ENCODE measurements at places on chromosomes 6 and 20.

DNA sequence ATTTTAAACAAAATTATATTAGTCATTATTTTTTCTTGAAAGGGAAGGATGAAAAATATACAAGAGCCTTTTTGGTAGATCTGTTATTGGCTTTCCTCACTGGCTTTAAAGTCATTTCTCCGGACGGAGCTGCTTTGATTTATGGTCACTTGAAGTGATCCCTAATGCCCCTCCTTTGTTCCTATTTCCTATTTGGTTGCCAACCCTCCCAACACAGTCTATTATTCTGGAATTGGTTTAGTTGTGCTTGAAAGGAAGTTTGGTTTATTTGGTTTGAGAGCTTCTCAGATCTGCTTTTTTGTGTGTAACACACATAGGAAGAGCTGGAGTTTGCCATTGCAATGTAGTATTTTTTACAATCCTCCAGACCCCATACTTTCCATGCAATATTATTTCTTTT lies 347.9 kb downstream of the RFPL4B start:
- DNase-seq, result no peak

- peak; percentile 70 for DNase-seq
Measured at GRCh38 chr20:45061244-45061643, 39.7 kb downstream of the KCNS1 start.

DNA sequence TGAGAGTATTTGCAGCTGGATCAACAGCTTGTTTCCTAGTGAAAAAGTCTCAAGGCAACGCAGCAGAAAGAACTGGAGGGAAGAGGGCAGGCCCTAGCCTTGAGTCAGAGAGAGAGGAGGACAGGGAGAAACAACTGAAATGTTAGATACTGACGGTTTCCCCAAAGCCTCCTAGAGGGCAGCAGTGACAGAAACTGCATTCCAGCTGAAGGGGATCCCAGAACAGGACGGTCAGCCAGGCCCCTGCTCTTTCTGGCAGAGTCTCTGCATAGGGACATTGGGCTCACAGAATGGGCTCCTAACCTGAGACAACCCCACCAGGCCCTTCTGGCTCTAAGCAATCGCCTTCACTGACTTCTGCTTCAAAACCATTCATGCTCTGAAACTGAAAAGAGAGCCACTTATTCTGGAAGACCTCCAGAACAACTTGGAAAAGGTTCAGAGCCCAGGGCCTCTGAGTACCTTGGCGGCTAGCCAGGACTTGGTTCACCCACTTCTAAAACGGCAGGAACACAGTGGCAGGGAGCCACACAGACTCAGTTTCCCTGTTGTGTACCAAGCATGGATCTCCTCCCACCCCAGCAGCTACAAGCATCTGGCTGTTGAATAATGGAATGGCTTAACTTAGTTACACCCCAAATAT lies 72.9 kb downstream of the PSMB1 start:
- DNase-seq, result no peak

DNA sequence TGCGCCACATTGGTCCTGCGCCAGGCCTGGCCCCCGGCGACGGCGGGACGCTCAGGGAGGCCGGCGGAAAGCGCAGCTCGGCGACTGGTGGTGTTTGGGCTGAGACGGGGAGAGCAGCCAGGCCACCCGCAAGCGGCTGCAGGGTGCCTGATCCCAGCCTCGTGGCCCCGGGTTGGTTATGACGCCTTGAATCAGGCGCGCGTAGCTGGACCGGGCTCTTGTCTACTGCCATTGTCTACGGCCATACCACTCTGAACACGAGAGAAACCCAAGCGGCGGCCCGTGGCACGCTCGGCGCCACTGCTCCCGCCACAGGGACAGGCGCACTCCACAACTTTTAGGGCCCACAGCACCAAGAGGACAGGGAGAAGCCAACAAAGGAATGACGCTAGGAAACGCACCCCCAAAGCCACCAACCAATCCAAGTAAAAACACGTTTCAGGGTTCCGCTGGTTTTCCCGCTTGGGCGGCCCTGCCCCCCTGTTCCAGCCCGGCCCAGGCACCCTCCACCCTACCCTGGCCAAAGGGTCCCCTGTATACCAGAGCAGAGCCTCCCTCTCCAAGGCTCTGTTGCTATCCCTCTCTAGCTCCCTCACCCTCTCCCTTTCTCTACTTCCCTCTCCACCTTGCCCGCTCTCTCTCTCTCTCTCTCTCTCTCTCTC lies 1849.3 kb upstream of the DEFB115 start:
- peak; percentile 0 for DNase-seq

DNA sequence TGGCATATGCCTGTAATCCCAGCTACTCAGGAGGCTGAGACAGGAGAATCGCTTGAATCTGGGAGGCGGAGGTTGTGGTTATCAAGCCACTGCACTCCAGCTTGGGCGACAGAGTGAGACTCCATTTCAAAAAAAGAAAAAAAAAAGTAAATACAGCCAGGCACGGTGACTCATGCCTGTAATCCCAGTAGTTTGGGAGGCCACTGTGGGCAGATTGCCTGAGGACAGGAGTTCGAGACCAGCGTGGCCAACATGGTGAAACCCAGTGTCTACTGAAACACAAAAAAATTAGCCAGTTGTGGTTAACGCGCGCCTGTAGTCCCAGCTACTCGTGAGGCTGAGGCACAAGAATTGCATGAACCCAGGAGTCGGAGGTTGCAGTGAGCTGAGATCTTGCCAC lies 1.5 kb upstream of the NINL start:
- no peak for DNase-seq

DNA sequence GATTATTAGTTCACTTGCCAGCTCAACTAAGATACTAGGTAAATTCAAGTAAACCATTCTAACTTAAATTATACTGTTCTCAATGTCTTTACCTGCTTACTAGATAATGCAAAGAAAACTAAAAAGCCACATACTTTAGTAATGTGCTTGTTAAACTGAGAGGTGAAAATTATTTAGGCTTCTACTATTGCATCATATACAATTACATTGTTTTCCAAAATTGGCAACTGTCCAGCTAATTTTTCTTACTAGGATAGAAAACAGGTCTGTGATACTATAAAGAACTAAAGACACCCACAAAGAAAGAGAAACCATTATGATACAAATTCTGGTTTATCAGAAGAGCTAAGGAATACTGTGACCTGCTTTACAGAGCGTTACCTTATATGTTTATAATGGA lies 45.6 kb upstream of the ALDH8A1 start:
- DNase-seq, result no peak

DNA sequence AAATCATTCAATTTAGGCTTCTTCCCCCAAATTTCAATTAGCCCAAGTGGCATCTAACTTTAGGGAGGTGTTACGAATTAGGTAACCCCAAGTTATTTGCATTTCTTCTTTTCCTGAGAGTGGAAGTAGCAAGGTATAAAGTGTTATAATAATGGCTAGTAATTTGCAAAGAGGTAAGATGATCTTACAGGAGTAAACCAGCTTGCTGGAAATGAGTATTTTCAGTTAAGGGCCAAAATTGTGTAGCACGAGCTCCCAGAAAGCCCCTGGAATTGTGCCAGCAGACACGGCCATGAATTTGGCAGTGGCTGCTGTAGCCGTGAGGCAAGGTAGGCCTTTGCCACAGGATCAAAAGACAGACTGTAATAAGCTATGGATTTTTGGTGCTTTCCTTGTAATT lies 38.0 kb downstream of the CITED2 start:
- no peak for DNase-seq

DNA sequence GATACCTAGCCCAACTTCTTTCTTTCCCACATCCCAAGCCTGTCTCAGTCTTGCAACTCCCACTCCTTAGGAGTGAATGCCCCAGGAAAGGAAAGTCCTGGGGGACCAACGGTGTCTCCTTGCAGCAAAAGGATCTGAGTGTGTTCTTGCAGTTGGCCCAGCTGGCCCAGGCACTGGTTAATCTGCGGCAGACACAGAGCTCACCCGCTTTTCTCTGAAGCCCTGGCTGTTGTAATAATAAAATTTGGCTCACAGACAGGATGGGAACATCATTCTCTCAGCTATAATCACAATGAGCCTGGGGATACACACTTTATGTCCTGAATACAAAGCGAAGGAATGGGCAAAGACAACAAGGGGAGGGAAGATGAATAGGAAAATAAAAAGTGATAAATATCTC lies 287.0 kb upstream of the PRND start:
- peak; percentile 54 for DNase-seq

- no peak for DNase-seq
Measured at GRCh38 chr6:17491416-17492142, 98.2 kb downstream of the CAP2 start.

DNA sequence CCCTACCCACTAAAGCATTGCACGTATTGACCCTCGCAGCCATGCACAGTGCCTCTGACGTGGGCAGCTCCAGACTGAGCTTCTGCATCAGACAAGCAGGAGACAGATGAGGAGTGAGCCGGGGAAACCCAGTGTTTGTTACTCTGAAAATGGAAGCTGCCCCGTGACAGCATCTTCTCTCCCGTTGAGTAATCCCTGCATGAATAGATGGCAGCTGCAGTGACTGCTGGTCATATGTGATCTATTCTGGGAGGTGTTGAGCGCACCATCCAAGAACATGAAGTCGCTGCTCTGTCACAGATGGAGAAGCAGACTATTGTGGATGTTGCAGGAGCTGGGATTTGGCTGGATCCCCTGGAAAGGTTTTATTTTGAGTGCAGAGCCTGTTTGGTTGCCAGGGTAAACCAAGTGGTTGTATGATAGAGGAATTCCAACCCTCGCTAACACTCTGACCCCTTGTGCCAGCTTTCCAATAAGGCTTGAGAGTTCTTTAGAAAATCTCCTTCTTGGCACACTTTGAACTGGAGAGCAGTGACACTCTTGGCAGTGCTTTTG lies 242.2 kb downstream of the NRN1 start:
- peak; percentile 25 for DNase-seq

DNA sequence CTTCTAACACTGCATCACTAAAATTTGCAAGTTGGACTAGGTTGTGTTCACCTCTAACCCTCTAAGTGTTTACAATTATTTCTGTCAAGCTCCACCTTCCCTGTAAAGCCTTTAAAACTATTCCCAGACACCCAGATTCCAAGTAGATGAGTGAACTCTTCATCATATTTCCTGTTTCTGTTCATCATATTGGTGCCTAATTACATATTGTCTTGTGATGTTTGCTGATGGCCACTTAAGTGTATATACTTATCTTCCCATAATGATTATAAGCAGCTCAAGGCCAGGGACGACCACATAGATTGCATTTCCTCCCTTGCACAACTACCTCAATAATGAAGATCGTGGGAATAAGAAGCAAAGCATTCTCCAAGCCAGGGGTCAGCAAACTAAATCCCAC lies 16.8 kb downstream of the TNFRSF21 start:
- peak; percentile 7 for DNase-seq

DNA sequence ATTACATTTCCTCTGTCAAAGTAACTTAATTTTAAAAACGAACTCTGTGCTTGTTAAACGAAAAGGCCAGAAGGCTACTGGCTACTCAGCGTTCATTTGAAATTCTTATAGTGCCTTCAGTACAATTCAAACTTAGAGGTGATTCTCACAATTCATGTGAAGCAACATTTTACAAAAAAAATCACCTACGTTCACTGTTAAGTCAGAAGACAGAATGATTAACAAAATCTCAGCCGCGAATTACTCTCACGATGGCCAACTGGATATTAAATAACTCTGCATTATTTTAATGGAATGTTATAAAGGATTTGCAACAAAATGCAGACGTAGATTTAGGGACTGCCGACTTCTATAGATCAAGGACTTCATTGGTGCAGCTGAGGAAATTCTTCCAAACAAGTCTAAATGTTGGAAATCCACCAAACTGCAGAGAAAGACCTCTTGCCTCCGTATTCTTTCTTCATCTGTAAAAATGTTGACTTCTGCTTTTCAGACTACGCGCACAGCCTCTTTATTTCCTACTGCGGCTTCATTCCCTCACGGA lies 1.6 kb upstream of the QKI start:
- no peak for DNase-seq

DNA sequence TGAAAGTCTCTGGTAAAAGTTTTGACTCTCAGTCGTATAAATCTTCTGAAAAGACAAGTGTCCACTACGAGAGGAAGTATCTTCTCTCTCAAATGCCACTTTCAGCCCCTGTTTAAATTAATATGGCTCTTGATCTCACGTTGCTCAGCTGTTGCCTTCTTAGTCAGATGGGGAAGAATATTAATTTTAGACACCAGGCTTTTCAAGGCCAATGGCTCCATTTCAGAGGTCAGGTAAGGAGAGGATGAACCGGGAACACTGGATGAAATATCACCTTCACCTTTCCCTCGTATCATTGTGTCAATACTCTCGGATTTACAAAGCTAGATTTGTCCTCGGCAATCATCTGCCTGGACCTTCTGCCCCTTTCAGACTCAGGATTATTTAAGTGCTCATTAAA lies at the start of gene MYLK4:
Gene MYLK4 (minus strand): TSS at position 91 of the 400 bp plus-strand sequence. CDS start 1,628 bp downstream, outside the sequence.
- no peak for DNase-seq

GRCh38 chr6:158086504-158087223 lies 81.4 kb downstream of the SERAC1 start:
- DNase-seq, result peak; percentile 77

DNA sequence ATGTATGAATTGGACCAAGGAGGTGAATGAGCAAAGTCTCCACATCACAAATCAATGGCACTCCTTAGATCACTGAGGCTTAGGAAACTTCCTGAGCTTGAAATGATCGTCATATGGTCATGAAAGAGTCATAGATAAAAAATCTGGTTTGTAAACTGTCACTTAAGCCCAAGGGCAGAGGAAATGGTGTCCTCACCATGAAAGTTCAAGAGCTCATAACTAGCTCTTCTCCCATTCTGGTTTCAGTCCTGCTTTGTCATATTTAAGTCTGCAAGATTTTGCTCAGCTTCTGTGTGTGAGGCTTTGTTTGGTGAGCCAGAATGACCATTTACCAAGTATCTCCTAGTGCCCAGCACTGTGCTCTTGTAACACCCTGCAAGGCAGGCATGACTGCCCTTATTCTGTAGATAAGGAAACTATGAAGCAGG lies 60.5 kb downstream of the GJA10 start:
- no peak for DNase-seq
